ENCODE measurements at places on chromosomes 5 and 9.

DNA sequence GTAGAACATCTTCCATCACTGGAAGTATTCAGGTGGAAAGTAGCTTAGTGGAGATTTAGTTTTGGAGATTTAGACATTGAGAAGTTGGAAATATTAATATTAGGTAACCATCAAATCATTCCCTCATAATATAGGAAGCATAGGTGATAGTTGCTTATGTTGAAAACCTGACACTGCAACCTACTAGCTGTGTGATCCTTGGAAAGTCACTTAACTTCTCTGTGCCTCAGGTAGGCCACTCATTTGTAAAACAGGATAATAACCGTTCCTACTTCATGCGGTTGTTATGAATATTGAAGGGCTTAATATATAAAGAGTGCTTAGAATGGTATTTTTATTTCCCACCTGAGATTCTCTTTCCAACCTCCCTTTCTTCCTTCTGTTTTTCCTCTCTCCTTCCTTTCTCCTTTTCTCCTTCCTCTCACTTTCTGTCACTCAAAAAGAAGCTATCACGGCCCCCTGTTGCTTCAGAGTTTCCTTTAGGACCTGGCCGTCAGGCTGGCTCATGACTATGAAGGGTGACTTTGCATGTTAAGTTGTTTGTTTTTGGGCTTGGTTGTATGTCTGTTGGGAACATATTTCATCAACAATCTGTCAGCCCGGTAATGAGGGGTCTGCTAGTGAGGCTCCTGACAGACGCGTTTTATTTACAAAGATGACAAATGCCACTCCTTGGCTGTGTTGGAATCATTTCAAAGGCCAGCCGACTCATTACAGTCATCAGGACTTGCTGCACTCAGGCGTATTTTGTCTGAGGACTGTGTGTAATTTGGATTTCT lies 31.0 kb downstream of the DOCK2 start:
- no peak for DNase-seq

DNA sequence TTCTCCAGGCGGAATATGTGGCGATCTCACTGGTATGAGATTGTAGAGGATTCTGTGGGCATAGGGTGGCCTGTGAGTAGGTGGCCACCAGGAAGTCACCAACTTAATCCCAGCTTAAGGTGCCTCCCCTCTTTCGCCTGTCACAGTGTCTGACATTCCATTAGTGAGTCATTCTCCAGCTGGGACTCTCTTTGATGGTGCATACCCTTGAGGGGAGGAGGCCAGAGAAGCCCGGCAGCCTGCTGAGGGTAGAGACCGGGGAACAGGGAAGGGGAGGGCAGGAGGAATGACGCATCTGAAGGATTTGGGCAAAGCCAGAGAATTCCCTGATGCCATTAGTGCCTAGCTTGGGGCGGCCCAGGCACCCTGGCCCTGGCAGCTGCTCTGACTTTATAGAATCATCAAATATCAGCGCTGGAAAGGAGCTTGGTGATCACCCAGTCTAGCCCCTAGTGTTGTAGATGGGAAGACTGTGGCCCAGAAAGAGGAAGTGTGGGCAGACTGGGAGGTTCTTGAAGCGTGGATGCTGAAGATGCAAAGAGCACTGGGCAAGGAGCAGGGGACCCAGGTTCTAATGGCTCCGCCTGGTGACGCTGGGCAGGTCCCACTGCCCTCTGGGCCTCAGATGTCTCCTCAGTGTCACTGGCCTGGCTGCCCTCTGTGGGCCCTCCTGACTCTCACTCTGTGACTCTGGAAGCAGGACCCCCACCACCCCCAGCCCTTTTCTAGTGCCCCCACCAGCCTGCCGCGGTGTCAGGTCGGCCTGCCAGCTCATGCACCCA lies 41.4 kb downstream of the DAB2IP start:
- no peak for DNase-seq

DNA sequence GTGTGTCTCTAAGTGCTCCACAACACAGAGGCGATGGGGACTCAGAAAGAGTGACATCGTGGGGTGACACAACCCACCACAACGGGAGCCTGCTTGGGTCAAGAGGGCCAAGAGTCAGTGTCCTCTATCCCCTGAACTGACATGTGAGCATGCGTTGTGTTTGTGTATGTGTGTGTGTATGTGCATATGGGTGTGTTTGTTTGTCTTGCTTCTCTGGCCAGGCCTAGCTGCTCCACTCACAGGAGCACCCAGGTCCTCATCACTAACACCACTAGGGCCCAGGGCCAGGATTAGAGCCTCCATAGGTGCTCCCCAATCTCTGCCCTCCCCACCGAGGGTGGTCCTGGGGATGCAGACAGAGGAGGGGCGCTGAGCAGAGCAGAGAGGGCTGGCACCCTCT lies 115.0 kb upstream of the CTSV start:
- DNase-seq: no peak

GRCh38 chr5:113382731-113383130 lies 52.1 kb downstream of the TSSK1B start:
- DNase-seq: no peak

DNA sequence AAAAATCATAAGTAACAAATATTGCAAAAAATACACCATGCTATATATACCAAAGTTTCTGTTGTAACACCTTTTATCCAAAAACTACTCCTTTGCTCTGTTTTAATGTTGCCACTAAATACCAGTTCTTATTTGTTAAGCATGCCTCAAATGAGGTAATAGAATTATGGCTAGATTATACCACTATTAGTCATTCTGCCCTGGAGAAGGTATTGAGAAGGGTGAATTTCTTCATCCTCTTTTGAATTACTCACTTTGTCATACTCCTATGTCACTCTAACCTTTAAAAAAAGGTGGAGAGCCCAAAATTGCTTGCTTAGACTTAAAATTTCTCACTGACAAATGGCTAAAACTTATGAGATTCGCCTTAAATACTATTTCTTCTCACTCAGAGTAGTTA lies 750.9 kb downstream of the MAT2B start:
- DNase-seq: no peak

DNA sequence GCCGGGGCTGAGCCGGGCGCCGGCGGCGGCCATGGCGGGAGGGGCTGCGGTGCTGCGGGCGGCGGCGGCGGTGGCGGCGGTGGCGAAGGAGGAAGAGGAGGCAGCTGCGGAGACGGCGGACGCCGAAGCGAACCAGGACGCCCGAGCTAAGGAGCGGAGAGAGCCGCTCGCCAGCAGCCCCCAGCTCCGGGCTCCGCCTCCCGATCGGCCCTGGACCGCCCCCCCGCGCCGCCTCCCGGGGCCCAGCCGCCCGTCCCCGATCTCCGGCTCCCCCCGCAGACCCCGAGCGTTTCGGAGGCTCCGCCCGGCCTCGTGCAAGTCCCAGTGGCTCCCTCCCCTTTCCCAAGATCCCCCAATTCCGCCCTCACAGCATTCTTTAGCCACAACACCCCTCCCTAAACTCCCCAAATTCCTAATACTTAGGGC lies at the start of gene ASTN2:
Gene ASTN2, minus strand, starts transcription at position 152 of the 426 bp plus-strand sequence. Its CDS starts 119 bp downstream, at position 33.
- DNase-seq: no peak

- DNase-seq: no peak
These were observed 476.8 kb upstream of the SMARCA2 start for GRCh38 chr9:1538301-1538700.

DNA sequence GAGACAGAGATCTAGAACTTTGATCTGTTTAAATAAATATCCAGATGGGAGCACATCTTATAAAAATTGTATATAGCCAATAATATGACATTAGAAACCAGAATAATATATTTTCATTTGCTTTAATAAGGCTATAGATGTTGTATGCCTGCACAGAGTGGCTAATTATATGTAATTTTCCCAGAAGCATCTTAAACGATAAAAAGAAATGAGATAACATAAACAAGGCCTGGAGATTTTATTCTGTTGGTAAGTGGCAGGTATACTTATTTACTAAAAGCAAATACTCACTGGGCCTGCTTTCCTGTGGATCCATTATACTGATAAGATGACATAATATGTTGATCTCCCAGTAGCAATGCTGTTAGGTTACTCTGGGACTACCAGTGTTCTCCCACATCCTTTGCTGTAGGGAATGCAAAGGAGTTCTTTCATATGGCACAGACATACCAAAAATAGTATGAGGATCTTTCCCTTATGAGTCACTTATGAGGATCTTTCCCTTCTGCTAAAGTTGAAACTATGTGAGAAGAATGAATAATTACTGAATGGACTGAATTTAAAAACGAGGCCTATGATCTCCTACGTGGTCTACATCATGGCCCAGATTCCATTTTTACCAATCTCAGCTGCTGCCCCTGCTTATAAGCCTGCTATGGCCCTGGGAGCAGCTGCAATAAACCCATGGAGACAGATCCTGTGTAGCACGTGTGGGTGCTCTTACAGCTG lies 112.1 kb downstream of the NUDT12 start:
- DNase-seq: no peak

Data from amniotic stem cell (primary cell).